HL-60 (cell line): ENCODE measurements at places on chromosomes 6 and 20.

- no peak for DNase-seq
These were observed 171.4 kb downstream of the COL9A1 start for GRCh38 chr6:70131528-70131927.

- DNase-seq, result no peak
These were observed 49.8 kb upstream of the STXBP5 start for GRCh38 chr6:147154454-147154853.

- peak; percentile 94 for DNase-seq
These were observed 863 bp upstream of the HMGN4 start for GRCh38 chr6:26537160-26537845.

DNA sequence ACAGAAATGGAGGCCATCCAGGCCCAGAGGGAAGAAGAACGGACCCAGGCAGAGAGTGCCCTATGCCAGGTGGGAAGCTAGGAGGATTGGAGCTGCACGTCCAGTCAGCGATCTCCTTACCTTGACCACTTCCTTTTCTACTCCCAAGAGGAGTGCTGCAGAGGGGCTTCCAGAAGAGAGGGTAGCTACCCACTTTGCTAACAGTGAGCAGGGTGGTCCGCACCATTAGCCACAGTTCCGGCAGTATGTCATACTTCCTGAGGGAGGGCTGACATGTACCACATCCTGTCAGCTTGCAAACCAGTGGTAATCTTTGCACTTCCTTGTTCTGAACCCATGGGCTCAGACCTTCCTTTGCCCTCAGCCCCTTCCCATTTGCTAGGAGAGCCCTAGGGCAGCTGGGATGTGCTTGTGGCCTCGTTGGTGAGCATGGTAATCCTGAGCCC lies 35.4 kb downstream of the CEP250 start:
- DNase-seq, result peak; percentile 82

DNA sequence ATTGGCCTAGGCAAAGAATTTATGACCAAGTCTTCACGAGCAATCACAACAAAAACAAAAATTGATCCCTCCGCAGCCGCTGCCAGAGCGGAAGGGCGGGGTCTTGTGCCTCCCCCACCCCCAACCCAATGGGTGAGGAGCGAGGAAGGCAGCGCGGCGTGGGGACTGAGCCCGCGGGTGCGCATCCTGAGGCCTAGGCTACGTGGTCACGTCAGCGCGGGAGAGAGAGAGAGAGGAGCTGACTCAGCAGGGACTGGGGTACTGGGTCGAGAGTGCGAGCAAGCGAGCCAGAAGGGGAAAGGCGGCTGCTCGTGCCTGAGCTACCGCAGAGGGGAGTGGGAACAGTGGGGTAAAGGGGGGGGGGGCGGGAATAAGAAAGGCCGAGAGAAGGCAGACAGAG lies 90.1 kb upstream of the FERMT1 start:
- no peak for DNase-seq

- DNase-seq, result no peak
These were observed 2.6 kb downstream of the SIRPG start for GRCh38 chr20:1654996-1655395.

- peak; percentile 78 for DNase-seq
These were observed at the start of the genes PSMA7 and SS18L1 for GRCh38 chr20:62143081-62143956. TSS of gene PSMA7 (minus strand) at chr20:62143394. CDS start at chr20:62143303, 91 bp downstream. TSS of gene SS18L1 (plus strand) at chr20:62143769. CDS start at chr20:62143821, 52 bp downstream.
